ENCODE measurements at places on chromosomes 6 and 20.

- no peak for DNase-seq
Observed at GRCh38 chr6:142878407-142878806, 66.6 kb downstream of the HIVEP2 start.

- no peak for DNase-seq
Observed at GRCh38 chr6:87199787-87200186, 44.4 kb downstream of the ZNF292 start.

DNA sequence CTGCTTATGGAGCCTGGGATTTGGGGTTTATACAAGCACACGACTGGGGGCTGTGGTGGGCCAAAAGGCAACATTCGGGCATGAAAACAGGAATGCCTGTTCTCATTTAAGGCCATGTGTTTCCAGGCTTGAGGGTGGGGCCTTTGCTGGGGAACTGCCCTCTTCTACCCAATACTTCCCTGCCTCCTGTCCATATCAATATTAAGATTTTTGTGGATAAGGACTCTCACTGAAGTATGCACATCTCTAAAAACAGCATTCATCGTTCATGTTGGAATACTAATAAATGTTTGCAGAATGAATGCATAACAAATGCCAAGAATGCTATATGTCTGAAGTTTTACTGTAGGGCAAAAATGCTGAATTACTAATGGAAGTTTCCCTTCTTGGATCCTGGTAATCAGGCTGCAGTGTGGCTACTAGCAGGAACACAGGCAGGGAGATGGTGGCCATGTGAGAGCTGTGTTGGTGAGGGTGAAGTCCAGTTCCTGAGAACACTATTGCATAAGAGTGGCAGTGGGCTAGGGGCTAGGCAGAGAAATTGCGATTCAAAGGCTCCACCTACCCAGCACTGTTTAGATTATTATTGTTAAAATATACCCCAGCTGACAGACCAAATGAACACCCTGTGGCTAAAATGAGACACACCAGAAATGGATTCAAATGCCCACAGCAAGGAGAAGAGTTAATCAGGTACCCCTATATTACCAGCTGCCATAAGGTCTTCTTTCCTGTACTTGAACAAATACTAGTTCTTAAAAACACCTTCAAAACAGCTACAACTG lies 644.3 kb downstream of the EPM2A start:
- no peak for DNase-seq

GRCh38 chr6:158500016-158500735 lies 59.7 kb upstream of the TMEM181 start:
- no peak for DNase-seq

DNA sequence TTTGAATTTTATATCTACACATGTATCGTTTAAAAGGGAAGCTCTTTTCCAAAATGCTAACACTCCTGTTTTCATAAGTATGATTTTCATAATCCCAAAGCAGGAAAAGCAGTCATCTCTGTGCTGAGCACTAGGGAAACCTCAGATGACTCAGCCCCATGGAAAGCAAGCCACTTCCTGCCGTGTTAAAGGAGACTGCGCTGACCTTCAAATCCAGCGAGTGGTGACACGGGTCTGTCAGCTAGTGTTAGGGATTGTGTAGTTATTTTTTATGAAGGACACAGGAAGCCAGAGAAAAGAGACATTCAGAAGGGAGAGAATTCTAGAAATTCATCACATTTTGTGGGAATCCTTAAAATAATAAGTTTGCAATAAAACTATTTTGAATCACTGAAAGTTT lies 57.0 kb upstream of the CD93 start:
- DNase-seq = peak; percentile 65

- no peak for DNase-seq
Observed at GRCh38 chr6:113248532-113248931, 608.6 kb upstream of the MARCKS start.

- no peak for DNase-seq
Observed at GRCh38 chr6:105212587-105212986, 32.8 kb upstream of the POPDC3 start.

DNA sequence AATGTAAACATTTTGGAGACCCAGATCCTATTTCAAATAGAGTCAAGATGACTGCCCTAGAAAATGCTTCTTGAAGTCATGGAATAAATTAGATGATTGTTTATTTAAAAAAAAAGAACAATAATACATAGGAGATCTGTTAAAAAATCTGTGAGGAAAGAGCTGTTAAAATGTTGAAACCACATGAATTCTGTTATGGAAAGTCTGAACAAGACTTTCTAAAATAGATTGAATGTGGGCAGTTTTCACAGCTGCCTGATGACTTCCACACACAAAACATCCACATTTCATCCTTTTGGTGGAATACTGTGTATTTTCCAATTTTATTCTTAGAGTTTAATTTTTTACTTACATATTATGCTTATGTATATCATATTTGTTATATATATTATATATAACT lies 186.1 kb downstream of the LAMA2 start:
- no peak for DNase-seq

DNA sequence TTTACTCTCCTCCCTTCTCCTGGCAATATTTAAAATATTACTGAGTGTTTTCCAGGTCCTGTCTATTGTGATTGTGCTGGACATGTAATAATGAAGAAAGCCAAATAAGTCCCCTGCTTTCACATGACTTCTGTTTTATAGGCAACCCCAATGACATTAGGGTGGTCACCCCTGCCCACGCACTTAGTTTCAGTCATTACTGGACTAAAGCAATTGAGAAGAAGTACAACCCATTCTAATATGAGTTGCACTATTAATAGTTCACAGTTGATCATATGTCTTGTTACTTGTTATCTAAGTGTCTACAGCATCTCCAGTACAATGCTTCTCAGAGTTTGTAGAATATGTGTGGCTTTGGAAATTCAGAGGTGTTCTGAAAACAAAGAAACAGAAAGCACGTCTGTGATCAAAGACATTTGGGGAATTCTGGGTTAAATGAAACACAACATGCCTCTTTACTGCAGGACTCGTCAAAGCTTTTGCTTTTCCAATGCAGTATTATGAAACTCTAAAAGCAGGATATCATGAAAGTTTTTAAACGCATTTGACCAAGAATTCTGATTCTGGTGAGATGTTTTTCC lies 789.5 kb downstream of the DHX35 start:
- no peak for DNase-seq

DNA sequence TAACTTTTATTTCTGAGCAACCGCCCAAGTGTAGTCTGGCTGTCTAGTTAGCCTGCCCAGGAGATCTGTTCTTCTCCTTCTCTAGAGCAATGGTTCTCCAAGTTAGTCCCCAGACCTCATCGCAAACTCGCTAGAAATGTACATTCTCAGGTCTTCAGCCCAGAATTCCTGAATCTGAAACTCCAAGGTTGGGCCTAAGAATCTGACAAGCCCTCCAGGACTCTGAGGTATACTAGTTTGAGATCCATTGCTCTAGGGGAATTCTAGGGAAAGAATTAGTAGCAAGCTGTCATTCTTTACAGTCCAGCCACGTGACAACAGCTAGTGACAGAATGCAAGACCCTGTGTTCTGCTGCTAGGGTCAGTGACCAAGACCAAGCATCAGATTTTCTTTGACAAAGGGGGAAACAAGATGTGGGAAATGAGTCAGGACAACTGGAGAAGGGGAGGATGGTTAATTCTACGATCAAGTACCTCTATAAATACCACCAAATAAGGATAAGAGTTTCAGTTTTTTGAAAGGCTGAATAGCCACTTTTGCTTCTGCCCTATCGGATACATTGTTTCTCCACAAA lies 5.8 kb downstream of the UBE2V1 start:
- no peak for DNase-seq

GRCh38 chr6:12969966-12970365 lies 253.4 kb downstream of the PHACTR1 start:
- DNase-seq = no peak

DNA sequence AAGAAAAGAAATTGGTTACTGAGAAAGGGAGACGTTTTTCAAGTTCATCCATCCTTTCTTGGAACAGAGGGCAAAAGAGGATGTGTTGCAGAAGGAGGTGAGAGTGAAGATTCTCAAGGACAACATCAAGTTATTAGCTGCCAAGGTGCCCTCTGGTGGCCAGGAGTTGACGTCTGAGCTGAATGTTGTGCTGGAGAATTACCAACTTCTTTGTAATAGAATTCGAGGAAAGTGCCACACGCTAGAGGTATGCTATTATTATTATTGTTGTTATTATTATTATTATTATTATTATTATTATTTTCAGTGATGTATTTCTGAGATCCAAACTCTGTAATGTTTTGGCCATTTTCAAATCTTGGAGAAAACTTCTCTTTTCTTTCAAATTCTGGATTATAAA lies 197.0 kb downstream of the UTRN start:
- peak; percentile 92 for DNase-seq

DNA sequence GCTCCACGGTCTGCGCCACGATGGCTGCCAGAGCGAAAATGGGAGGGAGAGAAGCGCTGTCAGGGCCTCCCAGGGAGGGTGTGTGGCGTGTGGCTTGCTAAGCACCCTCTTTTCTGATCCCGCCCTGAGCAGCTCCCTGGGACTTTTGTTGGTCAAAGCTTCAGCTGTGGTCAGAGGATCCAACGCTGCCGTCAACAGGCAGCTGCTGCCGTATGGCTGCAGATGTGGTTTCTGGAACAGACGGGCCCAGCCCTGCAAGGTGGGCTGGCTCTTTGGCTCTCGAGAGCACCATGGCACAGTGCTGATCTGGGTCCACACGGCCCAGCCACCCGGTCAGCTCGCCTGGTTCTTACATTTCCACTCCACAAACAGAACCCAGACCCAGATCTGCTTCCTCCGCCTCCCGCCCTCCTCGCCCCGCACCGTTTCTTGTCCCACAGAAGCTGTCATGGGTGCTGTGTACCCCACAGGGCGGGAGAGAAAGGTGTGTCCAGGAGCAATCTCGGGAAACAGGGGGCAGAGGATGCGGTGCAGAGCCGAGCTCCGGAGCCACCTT lies 86.0 kb upstream of the BHLHE23 start:
- no peak for DNase-seq

DNA sequence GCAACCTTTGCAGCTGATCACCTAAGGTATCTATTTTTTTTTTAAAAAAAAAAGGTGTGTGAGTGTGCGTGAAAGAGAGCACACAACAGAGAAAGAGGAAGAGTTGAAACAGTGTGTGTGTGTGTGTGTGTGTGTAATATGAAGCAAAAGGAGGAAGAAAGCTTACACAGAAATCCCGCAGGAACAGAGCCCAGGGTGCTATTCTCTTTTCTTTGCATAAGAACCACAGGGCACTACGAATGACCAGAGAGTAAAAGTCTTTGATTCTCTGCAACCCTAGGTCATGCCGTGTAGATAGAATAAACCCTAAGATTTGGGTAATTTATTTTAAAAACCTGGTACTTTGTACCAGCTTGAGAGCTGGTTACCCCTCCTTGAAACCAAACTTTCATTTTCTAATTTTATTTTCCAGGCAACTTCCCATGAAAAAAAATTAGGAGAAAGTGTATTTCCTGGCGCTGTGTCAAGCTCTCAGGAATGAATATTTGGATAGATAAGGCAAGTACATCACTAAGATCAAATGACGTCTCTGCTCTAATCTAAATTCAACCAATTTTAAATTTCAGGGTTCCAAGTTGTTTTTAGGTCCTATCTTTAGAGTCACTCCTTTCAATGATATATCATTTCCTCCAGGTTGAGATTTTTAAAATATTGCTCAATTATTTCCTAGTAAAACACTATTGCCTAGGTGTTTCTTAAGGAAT lies 47.9 kb upstream of the ID4 start:
- peak; percentile 55 for DNase-seq

DNA sequence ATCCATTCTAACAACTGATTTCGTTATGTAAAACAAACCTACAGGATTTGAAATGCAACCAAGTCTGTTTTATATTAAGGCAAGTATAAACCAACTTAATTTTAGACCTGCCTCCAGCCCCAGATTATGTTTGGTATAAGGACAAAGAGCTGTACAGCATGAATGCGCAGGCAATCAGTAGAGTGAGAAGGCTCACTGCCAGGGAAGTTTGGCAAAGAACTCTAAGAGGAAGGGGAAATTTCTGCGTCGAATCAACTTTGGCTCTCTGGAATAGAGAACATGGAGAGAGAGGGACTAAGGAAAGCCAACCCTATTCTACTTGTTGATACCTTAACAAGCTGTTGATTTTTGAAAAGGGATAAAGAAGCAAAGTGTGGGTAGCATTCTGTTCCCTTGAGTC lies 96.9 kb upstream of the FOXO3 start:
- no peak for DNase-seq

DNA sequence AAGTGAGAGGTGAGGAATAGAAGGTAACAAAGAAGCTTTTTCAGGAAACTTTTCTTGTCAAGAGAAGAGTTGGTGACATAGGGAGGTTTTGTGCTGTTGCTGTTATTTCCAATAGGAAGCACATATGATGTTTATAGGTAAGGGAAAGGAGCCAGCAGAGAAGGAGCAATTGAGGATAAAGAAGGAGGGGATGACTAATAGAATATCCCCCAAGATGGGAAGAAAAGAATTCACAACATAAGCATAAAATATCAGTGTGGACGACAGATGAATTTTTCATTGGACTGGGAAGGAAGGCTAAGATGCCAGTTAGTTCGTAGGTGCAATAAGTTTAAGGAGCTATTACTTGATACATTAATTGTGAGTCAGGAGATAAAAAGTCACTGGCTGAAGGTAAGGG lies 8.5 kb upstream of the BEND6 start:
- DNase-seq = no peak

- no peak for DNase-seq
Observed at GRCh38 chr6:11064836-11065235, 20.7 kb upstream of the ELOVL2 start.

DNA sequence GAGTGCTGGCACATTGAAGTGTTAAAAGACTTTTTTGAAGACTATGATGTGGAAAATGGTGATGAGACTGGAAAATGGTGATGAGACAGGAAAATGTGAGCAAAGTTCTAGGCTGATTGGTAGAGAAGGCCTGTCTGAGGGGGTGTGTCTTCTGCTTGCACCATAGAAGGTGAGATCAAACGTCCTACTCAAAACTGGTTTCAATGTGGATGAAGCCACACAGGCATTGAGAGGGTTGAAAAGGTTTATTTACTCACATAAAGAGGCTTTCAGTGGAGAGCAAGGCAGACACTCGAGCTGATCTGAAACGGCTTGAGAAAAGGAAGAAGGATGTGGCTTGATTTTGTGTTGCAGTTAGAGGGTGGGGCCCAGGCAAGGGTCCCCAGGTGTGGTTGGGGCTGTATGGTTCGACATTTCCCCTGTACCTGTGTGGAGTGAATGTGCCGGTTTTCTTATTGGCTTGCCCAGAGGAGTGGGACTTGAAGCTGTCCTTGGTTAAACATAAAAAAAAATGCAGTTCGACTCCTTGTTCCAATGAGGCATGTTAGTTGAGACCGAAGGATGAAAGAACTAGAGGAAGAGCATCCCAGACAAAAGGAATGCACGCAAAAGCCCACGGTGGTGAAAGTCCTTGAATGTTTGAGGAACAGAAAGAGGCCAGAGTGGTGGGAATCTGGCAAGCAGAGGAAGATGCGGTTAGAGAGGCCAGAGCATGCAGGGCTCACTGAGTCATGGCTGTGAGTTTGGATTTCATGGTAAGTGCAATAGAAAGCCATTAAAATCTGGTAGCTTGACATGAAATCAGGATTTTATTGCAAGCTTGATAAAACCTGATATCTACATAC lies 172.3 kb downstream of the EPM2A start:
- no peak for DNase-seq

DNA sequence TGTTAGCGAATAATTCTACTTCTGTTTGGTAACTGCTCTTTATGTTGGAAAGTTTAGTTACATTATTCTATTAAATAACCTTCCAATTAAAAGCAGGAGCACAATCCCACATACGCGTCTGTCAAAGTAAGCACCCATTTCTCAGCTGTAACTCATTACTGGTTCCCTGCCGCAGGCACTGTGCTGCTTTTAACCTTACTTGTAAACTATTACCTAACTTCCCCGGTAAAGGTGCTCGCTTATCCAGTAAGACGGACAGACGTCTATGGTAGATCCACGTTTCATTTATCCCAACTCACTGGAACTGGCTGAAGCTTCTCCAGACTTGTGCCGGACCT lies 529 bp upstream of the ENPP4 start:
- DNase-seq = peak; percentile 27

- no peak for DNase-seq
Observed at GRCh38 chr6:96394727-96395126, 126.9 kb upstream of the UFL1 start.

All from Kasumi-1 (cell line).